ENCODE measurements at places on chromosomes 2 and 18. TPM values are rescaled to one million over a fixed set of nuclear protein-coding genes. Genes with fewer than 3 reads are reported as not detected.

GRCh38 chr2:219560037-219560892 lies 11.1 kb downstream of the OBSL1 start:
- DNase-seq, result no peak

POLR1A gene
- total RNA-seq, result 19.8 TPM

DNA sequence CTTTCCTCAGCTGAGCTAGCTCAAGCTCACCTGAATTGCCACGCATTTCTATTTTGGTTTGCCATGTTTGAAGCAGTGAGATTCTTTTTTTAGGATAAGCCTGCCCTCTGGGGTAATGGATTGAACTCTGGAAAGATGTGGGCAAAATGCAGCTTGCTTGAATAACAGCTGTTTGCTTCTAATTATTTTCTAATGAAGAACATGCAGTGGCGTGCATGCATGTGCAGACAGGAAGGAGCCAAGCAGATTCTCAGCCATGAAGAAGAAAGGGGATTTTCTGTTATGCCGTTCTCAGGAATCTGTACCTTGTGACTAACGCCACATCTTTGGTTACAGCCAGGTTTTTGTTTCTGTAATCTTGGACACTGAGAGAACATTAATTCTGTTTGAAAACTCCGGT lies 171.2 kb downstream of the ANTXR1 start:
- DNase-seq, result peak; percentile 51

DNA sequence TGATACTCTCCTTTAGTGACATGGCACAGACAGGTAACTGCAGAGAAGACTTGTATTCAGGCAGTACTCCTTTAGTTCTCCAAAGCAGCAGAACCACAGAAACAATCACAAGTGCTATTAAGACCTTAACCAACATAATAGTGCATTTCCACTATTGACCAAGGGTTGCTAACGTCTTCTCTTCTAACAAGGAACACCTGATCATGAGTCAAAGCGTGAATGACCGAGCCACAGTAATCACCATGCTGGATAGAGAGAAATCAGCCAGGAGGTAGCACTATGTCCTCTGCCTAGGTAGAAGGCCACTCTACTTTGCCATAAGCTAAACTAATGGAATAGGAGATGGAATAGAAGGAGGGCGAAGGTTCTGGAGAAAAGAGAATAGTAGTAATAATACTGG lies 161.0 kb downstream of the ANKRD44 start:
- no peak for DNase-seq

DNA sequence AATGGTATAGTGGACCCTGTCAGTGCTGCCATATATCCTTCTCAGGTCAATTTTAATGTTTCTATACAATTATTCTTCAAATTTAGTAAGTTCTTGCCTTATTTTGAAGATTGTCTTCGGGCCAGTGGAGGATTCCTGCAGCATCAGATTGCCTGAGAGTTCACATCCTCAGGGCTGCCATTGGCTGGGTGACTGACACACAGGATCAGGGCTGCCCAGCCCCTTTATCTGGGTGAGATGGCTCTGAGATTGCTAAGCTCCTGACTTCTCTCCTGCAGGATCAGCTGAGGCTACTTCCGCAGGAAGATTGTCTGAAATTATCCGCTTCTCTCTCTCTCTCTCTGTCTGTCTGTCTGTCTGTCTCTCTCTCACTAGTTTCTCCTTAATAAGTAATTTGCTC lies 567.4 kb downstream of the TSN start:
- DNase-seq, result no peak

DNA sequence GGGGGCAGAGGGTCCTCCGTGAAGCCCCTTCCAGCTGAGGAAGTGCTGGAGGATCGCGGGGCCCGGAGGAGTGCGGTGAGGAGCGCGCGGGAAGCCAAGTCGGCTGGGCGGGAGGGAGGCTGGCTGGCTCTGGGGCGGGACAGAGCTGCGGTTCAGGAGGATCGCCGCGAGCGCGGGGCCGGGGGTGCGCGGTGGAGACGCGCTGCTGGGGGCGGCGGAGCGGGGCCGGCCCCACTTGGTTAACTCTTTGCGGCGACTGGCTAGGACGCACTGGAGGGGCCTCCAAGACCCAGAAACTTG lies 464 bp downstream of the CYBRD1 start:
- peak; percentile 57 for DNase-seq

- peak; percentile 88 for DNase-seq
Observed at GRCh38 chr18:11850821-11851145, 430 bp upstream of the CHMP1B start.

GRCh38 chr2:240796543-240797499 lies 23.2 kb downstream of the KIF1A start:
- peak; percentile 78 for DNase-seq

NTSR2 gene
- total RNA-seq, result not detected

DNA sequence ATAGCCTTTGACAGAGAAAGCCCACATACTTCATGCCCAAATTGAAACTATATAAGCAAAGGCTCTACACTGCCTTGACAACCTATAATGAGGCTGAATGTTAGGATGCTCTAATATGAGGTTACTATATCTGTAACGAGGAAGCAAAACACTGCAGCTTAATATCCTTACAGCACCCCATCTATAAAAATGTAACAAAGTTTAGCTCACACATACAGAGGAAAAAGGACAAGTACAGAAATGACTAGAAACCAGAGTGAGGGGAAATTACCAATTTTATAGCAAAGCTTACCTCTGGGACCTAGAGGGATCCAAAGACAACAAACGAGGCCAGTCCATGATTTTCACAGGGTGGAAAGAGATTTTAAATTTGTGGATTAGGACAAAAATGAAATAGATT lies 138.5 kb downstream of the COL4A4 start:
- DNase-seq, result no peak

CCDC74B gene
- total RNA-seq, result 1.0 TPM

- DNase-seq, result no peak
Observed at GRCh38 chr2:168587307-168587706, 131.2 kb downstream of the CERS6 start.

GRCh38 chr18:46458472-46458871 lies 198.5 kb downstream of the LOXHD1 start:
- DNase-seq, result no peak

ABCG5 gene
- not detected for total RNA-seq

DNA sequence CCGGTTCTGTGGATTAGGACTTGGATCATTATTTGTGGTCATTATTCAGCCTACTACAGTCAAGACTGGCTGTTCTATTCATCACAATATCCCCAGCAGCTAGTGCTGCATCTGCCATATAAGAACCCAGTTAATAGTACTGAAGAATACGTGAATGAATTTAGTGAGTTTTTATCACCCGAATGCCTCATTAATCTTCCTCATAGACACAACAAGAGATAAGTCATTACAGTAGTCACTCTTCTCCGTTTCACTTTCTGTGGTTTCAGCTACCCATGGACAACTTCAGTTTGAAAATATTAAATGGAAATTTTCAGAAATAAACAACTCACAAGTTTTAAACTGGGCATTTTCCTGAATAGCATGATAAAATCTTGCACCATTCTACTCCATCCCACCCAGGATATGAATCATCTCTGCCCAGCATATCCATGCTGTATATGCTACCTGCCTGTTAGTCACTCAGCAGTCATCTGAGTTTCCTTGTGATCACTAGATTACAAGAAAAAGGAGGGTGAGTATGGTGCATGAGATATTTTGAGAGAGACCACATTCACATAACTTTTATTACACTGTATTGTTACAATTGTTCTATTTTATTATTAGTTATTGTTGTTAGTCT lies 363.7 kb upstream of the CHAC2 start:
- no peak for DNase-seq

GRCh38 chr2:149841396-149841795 lies 253.8 kb upstream of the MMADHC start:
- DNase-seq, result no peak

DNA sequence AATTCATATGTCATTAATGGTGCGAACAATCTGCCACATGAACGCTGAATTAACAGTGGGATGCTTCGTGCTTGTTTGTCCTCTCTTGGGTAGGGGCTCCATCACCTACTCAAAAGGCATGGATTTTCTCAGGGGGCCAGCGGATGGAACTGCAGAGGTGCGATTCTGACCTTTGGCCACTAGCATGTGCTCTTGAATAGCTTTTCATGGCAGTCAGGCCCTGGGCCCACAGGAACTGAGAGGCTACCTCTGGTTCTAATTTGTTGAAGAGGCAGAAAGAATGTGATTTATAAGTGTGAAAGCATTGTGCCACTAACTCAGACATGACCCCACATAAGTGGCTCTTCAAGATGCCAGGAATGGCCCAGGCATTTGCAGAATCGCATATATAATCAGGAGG lies 283.2 kb downstream of the INSIG2 start:
- DNase-seq, result peak; percentile 47

DNA sequence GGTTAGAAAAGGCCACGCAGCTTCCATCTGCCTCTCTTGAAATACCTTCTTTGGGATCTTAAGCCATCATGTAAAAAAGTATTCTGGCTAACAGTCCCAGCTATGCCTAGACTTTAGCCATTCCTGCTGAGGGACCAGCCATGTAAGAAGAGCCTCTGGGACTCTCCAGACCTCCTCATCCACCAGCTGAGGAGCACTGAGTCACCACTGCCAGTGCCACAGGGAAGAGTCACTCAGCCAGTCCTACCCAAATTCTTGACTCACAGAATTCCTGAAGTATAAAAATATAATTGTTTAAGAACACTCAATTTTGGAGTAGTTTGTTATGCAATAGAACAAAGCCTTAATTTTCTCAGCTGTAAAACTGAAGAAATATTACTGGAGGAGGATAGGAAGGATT lies 436.7 kb downstream of the ZEB2 start:
- DNase-seq, result no peak

GRCh38 chr2:38866773-38867443 lies 8.8 kb downstream of the DHX57 start:
- no peak for DNase-seq

ANKRD30BL gene
- total RNA-seq, result 0.31 TPM
